Transverse colon (tissue), 4 donors: ENCODE measurements at places on chromosomes 5 and 9.
A peak's percentile ranks its signal among the peaks of the same experiment; 100 is the strongest.

DNA sequence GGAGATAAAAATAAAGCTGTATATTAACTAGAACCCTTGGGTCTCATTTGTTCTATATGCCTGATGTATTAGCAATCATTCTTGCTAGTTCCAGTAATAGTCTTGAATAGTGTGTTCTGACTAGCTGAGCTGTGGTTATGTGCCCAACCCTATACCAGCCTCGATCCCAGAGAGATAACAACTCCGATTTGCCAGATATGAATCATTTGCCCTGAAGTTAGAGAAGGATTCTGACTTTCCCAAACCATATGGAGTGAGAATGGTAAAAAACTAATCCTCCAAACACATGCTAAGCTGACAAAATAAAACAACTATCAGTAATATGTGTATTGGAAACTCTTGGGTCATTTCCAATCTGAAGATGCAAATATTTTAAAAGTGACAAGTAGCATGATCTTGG lies 64.8 kb downstream of the ALDH1A1 start:
- no peak for DNase-seq

DNA sequence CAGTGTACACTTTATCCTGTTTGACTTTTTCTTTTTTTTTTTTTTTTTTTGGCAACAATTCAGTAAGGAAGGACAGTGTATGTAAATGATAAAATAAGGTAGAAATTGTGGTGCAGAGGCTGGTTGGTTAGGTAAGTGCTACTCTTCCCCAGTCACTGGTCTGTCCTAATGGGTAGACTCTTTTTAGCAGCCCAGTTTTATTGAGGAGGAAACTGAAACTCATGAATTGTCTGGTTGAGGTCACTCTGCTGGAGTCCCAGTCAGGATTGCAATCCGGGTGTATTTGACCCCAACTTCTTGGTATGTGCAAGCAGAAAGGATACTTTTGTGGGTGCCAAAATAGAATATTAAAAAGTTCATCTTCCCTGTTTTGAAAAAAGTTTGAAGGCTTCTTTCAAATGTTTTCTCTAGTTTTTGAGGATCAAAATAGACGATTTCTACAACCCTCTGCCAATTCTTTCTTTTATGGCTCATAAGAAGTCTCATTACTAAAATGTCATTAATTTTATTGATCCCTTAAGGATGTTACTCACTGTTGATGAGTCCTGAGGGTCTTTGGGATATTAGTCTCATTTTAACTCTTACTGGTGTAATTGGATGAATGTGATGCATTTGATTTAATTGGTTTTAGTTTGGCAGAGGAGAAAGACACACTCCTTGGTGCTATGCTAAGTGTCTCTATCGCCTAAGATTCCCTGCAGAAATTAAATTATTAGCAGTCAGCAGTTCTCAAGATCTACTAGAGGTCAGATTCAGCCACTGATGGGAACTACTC lies 171.9 kb downstream of the KDM4C start:
- no peak for DNase-seq

DNA sequence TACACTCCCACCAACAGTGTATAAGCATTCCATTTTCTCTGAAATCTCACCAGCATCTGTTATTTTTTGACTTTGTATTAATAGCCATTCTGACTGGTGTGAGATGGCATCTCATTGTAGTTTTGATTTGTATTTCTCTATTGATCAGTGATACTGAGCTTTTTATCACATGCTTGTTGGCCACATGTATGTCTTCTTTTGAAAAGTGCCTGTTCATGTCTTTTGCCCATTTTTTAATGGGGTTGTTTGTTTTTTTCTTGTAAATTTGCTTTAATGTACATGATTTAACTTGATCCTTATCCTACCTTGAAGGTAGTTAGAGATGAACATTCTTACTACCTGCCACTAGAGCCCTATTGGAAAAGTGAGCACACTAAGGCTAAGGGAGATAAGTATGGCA lies 151.2 kb upstream of the KIF2A start:
- DNase-seq: no peak

- DNase-seq: peak; percentile 95
Observed at GRCh38 chr5:134506054-134507039, 19.1 kb upstream of the JADE2 start.

- DNase-seq: no peak
Observed at GRCh38 chr5:122067390-122067789, 10.7 kb downstream of the LOX start.

- DNase-seq: no peak
Observed at GRCh38 chr5:14186059-14186830, 43.1 kb downstream of the TRIO start.

DNA sequence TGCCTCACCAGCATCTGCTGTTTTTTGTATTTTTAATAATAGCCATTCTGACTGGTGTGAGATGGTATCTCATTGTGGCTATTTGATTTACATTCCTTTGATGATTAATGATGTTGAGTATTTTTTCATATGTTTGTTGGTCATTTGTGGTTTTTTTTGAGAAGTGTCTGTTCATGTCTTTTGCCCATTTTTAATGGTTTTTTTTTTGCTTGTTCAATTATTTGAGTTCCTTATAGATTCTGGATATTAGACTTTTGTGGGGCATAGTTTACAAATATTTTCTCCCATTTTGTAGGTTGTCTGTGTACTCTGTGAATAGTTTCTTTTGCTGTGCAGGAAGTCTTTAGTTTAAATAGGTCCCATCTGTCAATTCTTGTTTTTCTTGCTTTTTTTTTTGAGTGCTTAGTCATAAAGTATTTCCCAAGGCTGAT lies 148.1 kb downstream of the NPR3 start:
- no peak for DNase-seq

DNA sequence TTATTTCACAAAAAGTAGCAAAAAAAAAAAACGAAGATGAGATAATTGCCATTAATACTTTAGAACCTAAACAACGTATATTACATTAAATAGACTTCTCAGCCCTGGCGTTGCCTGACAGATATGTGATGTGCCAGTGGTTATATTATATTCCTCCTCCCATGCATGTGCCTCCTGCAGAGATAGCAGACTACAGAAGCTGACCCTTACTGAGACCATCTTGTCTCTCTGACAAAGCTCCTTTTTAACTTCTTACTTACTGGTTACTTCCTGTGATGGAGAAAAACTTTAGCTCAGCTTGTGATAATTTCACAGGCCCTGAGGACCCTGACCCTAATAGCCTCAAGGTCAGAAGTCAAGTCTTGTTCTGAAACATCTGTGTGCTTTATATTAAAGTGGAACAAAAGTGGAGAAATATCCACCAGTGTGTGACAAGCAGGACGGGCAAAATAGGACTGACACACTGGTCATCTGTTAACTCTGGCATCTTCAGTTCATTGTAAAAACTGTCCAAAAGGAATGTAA lies 80.6 kb upstream of the POU5F2 start:
- DNase-seq: no peak

DNA sequence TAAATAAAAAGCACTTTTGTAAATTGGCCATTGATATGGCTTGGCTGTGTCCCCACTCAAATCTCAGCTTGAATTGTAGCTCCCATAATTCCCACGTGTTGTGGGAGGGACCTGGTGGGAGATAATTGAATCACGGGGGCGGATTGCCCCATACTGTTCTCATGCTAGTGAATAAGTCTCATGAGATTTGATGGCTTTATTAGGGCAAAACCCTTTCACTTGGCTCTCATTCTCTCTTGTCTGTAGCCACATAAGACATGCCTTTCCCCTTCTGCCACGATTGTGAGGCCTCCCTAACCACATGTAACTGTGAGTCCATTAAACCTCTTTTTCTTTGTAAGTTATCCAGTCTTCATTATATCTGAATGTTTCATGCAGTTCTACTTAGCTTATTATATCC lies 153.2 kb downstream of the TARS1 start:
- no peak for DNase-seq

DNA sequence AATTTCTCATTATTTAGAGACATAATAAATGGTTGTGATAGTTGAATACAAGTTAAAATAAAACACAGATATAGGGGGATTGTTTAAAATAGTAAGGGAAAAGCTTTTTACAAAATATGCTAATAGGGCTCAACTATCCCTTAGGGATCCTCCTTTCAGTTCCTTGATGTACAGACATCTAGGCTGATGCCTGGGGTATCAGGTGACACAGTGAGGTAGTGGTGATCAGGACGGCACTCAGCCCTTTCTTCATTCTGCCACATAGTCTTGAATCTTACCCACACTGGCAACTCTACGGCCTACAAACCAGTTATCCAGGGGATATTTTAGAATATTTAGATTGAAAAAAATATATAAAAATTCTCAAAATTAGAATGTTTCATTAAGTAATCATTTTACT lies 12.5 kb upstream of the SLC35D2 start:
- no peak for DNase-seq
